Hematopoietic multipotent progenitor cell (in vitro differentiated cells): ENCODE measurements at places on chromosomes 6 and 20. TPM values are rescaled to one million over a fixed set of nuclear protein-coding genes. Genes with fewer than 3 reads are reported as not detected.

GPX5 gene
- not detected for total RNA-seq

- DNase-seq, result no peak
Measured at GRCh38 chr6:9540126-9540525, 874.7 kb downstream of the TFAP2A start.

FITM2 gene
- total RNA-seq, result 2.2 TPM

GRCh38 chr6:64486578-64487351, 851.2 kb downstream of the PHF3 start:
- no peak for DNase-seq
